ENCODE measurements at places on chromosomes 2 and 18.

DNA sequence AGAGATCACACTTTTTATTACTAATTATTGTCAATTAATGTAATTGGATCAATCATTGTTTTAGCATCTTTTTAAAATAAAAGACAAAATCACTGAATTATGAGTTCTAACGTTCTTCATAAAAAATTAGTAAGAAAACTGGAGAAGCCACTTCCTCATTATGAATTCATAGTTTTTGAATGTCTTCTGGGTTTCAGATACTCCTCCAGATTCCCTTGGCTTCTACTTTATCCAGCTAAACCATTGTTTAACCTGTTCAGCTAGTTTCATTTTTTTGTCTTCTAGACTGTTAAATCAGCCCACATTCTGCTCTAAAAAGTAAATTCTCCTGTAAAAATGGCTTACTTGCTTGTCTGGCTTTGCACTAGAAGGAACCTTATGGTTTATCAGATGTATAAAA, 753.4 kb upstream of the ACVR2A start:
- DNase-seq, result no peak

DNA sequence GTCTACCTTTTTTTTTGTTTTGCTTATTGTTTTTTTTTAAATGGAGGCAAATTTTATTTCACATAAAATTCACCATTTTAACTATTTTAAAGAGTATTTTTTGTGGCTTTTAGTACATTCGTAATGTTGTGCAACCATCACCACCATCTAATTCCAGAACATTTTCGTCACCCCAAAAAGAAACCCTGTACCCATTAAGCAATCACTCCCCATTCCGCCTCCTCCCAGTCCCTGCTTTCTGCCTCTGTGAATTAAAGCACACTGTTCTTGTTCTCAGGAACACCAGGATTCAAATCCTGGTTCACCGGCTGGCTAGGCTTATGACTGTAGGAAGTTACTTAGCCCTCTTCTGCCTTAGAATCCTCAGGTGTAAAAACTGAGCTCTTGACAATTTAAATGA, 36.9 kb upstream of the EPAS1 start:
- no peak for DNase-seq

DNA sequence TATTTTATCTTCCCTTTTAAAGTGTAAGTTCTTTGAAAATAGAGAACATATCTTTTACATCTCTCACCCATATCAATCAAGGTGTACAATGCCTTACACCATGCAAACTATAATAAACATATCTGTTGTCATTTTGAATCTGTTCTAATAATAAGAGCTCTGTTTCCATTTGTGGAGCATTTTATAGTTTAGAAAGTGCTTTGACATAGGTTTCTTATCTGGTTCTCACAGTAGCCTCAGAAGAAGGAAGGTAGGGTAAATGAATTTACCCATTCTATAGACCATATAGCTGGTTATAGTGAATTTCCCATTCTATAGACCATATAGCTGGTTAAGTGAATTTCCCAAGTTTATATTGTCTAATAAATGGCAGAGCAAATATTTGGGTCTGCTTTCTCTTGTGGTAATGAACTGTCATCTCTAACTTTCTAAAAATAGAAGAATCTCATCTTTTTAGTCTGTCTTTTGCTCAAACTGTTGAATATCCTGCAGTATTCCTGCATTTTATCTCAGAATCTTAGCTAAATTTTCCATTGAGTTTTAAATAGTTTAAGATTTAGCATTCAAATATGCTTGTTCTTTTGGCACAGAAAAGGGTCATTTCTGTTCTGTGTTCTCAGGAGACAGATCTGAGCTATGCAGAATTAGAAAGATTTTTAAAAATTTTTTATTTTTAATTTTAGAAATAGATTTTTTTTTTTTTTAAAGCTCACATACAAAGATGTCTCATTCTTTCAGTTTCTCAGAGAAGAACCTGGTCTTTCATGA, 80.7 kb upstream of the STON1 start:
- DNase-seq, result no peak

DNA sequence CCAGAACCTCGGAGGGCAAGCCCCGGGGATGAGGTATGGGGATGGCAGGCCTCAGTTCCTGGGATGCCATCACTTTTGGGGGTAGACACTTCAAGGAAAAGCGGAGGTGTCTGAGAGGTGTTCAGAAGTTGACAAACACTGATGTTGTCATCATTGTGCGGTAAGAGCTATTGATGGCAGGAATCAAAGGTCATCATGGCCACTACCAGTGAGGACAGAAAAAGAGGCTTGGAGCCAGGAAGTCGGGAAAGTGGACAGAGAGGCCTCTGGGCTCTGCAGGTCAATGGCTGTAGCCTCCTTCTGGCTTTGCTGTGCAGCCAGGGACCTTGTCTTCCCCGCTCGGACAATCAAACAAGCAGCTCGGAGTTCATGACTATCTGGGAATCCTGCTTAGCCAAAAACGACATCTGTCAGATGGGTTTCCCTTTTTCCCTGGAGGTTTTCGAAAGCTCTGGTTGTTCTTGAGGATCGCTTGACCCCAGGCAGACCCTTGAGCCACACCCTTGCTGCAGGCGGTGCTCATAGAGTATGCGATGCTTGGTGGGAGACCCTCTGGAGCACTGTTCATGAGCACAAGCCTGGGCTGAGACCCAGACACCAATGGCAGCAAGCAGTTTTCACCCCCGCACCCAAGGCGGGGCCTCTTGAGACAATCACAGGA, 19.4 kb downstream of the ACKR3 start:
- no peak for DNase-seq

GRCh38 chr2:217749008-217749407, 253.8 kb downstream of the TNS1 start:
- no peak for DNase-seq

DNA sequence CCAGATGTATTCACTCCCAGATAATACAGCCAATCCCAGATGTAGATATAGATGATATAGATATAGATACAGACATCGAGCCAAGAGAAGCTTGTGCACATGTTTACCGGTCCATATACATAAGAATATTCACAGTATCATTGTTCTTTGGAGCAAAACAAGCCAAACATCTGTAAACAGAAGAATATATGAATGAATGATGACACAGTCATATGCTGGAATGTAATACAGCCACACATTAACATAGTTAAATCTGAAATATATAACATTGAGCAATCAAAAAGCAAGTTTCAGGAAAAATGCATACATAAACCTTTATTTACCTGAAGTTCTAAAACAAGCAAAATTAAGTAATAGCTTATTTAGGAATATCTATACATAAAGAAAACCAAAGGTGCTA, 182.5 kb downstream of the TXNL1 start:
- DNase-seq, result no peak

GRCh38 chr18:76351961-76352581, 143.0 kb downstream of the ZNF516 start:
- DNase-seq, result no peak

GRCh38 chr2:24632172-24632571, 141.1 kb downstream of the NCOA1 start:
- DNase-seq, result no peak

DNA sequence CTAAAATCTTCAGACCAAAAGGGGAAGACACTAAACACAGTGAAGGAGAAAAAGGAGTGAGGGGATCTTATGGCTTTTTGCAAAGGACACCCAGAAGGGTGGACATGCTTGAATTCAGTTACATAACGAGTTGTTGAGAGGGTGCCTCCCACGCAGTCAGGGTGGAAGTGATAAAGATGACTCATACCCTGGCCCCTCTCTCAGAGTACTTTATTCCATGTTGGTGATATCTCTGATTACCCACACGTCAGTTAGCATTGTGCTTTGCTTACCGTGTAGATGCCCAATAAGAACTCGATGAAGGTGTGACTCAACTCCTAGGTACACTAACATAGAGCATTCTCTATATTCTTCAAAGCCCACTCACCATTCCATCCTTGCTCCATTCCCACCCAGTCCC, 44.4 kb downstream of the EN1 start:
- DNase-seq, result no peak

DNA sequence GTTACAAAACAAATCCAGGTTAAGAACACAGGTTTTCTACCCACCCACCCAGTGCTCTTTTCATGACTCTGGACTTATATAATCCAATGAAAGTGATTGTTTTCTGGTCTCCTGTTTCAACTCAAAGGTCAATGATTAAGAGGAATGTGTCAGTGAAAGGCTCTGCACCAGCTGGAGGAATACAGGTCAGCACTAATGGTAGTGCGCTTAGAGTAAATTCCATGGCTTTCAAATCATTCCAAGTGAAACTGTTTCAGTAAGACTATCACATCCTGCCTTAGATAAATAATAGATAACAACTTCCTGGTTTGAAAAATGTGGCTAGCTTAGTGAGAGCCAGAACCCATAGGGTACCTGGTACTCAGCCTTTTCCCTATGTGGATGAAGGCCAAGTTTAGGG, 47.8 kb downstream of the SLC9A4 start:
- DNase-seq, result no peak

DNA sequence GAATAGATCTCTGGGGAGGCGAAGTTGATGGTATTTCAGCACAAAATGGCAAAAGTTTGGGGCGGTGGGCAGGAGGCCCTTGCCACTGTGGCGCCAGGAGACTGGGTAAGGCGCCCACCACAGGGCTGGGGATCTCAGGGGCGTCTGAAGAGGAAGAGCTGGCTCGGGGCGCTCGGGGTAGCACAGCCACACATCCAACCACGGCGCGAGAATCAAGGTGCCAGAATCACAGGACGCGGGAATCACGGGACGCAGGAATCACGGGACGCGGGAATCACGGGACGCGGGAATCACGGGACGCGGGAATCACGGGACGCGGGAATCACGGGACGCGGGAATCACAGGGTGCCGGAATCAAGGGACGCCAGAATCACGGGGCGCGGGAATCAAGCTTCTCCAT, 174.4 kb downstream of the TMEM18 start:
- DNase-seq, result no peak

GRCh38 chr2:147082850-147083522, 761.8 kb upstream of the ACVR2A start:
- DNase-seq, result peak; percentile 8

- no peak for DNase-seq
Observed at GRCh38 chr2:84801811-84802210, 79.1 kb downstream of the TRABD2A start.

- DNase-seq, result no peak
Observed at GRCh38 chr2:234577191-234577590, 80.3 kb upstream of the ARL4C start.

DNA sequence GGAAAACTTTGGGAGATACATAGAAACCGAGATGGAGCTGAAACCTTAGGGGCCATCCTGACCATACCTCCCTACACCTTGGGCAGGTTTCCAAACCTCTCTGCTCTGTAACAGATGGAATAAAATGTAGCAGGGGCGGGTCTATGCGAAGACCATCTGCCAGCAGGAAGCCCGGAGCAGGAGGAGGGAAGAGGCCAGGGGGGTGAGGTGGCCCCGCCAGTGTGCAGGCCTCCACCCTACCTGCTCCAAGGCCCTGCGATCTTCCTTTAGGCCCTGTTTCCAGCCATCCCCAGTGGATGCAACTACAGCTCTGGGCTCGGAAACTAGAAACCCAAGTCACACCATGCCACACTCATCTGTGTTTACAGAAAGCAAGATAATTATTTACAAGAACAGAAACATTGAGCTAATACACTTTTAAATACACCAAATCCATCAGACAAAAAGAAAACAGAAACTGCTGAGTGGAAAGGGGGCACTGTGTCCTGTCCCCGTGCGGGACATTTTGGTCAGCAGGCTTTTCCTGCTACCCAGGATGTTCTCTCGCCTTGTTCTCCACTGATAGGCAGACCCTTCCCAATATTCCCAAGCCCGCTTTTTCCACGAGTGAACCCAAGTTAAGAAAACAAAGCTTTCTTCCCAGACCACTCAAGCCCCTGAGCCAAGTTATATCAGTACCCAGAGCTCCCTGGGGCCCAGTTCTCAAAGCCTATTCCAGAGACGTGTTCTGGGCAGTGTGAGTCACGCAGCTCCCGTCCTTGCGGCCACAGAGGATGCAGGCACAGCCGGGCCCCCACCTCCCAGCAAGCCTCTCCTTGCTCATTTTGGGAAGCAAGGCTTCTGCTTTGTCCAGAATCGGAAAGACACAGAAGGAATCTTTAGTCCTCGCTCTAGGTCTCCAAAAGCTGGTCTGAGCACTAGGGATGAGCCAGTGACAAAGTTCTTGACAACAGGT, 17.3 kb downstream of the CIB4 start:
- no peak for DNase-seq

DNA sequence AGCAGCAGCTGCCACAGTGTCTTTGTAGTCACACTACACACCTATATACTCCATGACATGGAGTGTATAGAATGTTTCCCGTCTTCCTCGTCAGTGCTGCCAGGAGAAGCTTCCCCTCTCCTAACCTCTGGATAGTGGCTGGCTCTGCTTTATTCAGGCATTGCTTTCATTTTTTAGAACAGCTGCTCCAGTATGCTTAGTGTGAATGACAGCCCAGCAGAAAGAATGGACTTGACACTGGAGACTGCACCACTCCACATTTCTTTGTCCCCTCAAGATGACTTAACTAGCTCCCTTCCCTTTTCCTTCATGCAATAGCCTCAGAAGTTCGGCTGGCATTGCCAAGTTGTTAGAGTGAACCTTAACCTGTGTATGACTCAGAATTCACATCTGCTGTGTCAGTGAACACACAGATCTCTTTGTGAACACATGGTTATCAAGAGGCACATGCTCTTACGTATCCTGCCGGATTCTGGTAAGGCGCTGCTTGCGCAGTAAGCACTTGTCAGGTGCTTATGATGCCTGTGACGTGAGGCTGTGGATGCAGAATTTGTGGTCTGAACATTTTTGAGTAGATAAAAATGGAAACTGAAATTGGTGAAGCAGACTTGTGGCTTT, 73.9 kb downstream of the NEDD4L start:
- no peak for DNase-seq

GRCh38 chr2:14245901-14246300, 386.6 kb upstream of the LRATD1 start:
- DNase-seq, result no peak

DNA sequence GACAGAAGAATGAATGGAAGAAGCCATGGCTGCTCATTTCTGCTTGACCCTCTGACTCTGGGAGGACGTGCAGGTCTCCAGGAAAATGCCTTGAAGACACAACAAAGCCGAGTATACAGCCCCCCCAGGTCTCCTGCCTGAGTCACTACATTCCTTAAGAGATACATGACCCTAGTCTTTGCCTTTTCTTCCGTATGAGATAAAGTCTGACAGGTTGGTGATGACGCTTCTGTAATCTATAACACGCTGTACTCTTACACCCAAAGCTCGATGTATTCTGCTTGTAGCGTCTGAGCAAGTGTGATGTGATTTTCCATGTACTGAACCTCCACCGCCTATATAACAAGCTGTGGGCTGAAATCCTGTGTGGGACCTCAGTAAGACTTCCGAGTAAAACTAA, 77.3 kb downstream of the KCTD1 start:
- DNase-seq, result no peak

- DNase-seq, result peak; percentile 5
Observed at GRCh38 chr2:227871375-227871791, at the start of gene DAW1. Gene DAW1 (plus strand): TSS chr2:227871631. CDS start chr2:227871690, 59 bp downstream.

Measured in activated T-helper 1 cell treated with Interleukin-2 at 50 U/mL for 16 hours (primary cell).